ENCODE measurements at places on chromosomes 6 and 20.

GRCh38 chr6:9085054-9085708 is 649.8 kb upstream of the SLC35B3 start:
- DNase-seq: no peak

DNA sequence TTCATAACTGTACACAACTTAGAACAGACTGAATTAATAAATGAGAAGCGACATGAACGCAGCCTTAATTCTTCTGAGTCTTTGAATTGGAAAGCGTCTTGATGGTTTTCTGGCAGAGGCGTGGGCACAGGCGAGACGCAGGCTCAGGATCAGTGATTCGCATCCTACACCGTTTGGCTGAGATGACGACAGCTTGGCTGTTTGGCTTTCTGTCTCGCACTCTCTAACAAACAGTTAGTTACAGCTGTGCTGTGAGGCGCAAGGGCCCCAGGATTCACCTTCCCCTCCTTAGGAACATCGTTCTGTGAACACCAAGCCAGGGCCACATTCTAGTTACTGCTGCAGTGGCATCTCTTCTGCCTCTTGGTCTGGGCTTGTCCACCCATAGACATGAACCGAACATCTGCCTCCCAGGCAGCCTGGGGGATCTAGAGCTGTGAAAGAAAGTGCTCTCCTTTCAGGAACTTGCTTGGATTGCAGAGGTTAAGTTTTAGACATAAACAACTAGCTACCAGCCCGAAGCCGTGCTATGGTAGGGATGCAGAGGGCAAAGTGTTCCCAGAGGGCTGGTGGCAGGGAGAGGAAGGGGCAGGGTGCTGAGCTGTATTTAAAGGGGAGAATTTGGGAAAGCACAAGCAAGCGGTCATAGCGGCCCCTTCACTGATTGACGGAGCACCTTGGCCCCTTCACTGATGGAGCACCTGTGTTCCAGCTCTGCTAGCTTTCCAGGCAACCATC is 49.6 kb downstream of the TCP11 start:
- no peak for DNase-seq

GRCh38 chr20:60999250-60999649 is 252.8 kb upstream of the CDH4 start:
- DNase-seq: no peak

GRCh38 chr6:144315981-144316861 is 31.1 kb downstream of the UTRN start:
- DNase-seq: no peak

- no peak for DNase-seq
Observed at GRCh38 chr6:11211254-11211653, 21.2 kb downstream of the NEDD9 start.

GRCh38 chr6:89886378-89887120 is 7.7 kb upstream of the GJA10 start:
- no peak for DNase-seq

GRCh38 chr6:166825553-166826145 is 130.7 kb downstream of the RNASET2 start:
- no peak for DNase-seq

GRCh38 chr6:71011871-71012371 is 55.1 kb upstream of the B3GAT2 start:
- no peak for DNase-seq

GRCh38 chr6:43278524-43279078 is 19.5 kb upstream of the SLC22A7 start:
- no peak for DNase-seq

- DNase-seq: no peak
Observed at GRCh38 chr6:162862462-162862861, 134.7 kb downstream of the PACRG start.

GRCh38 chr6:89858041-89858440 is 28.4 kb downstream of the CASP8AP2 start:
- DNase-seq: no peak

DNA sequence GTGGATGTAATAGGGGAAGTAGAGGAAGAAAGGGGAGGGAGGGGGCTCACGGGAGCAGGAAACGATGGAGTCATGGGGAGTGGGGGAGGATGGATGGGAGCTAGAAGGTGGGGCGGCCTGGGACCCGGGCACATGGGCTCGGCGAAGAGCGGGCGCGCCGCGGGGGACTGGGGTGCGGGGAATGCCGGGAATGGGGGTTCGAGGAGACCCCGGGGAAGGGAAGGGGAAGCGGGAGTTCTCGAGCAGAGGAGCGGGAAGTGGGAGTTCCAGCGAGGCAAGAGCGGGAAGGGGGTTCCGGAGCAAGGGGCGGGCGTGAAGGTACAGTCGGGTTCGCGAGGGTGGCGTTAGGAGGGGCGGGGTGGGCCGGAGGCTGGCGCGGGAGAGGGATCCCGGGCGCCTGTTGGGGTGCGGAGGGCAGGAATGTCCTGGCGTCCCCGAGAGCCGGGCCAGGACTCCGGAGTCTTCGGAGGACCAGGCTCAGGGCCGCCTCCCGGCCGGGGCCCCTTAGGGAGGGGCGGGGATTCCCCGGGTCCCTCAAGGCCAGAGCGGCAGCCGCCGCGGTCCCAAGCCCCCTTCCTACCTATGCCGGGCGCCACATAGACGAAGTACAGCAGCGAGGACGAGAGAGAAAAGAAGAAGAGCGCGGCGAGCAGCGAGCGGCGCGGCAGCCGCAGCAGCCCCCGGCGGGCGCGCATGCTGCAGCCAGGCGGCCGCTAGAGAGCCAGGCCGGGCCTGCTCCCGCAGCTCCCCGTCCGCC is 504 bp downstream of the B4GALT5 start:
- DNase-seq: peak; percentile 42

DNA sequence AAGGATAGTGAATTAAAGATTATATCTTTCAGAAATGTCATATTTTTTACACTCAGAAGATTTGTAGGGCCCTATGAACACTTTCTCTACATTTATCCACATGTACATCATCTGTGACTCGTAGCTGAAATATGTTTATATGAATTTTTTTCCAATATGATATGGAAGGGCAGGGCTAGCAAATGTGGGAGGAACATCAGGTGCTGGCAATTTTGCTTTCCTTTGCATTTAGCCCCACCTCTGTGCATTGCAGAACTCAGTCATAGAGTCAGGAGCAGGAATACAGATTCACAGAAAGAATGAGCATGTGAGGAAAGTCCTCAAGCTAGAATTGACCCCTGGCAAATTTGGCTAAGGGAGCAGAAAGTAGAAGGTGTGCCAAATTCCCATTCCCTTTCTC is 129.9 kb downstream of the CRYBG1 start:
- DNase-seq: no peak

- DNase-seq: no peak
Observed at GRCh38 chr6:85866758-85867401, 224.2 kb upstream of the SYNCRIP start.

DNA sequence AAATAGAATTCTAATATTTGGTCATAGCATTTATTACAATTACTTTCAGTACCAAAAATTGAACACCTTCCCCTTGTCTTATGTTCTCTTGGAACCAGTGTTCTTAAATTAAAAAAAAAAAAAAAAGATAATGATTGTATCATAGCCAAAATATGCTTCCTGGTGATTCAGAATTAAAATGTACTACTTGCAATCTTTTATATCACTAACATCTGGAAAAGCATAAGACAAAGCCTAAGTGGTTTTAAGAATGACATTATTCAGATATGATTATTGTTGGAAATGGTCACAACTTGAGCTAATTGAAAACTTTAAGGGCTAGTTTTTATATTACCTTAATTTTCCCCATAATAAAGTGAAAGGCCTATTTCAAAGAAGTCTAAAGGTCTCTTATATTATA is 493.3 kb upstream of the MARCKS start:
- DNase-seq: no peak

GRCh38 chr6:14254505-14254904 is 136.9 kb downstream of the CD83 start:
- DNase-seq: peak; percentile 46

DNA sequence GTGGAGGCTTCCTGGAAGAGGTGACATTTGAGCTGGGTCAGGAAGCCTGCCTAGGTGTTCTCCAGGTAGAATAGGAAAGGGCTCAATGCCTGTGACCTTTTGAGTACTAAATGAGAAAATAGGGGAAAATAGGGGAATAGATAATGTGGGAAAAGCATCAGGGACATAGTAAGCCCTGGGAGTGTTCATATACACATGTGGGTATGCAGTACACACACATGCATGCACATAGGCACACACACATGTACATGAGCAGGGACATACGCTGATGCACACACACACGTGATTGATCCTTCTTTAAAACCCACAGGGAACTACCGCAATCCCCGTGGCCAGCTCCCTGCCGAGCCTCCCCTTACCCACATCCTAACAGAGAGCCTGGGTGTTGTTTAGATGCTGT is 351.7 kb downstream of the CDH4 start:
- DNase-seq: no peak

- DNase-seq: no peak
Observed at GRCh38 chr20:11544029-11544678, 373.5 kb upstream of the BTBD3 start.

DNA sequence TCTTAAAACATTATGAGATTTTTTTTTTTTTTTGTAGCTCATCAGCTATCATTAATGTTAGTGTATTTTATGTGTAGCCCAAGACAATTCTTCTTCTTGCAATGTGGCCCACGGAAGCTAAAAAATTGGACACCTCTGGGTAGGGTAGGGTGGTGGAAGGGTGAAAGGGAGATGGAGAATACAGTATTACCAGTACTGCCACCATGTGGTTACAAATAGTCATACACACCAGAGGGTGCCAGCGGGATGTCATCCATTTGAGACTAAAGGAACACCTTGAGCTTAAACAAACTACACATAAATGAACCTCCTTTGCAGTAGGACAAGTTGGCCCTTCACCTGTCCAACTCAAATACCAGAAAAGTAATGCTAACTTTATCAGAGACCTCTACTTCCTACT is 601.9 kb downstream of the HTR1B start:
- DNase-seq: no peak

DNA sequence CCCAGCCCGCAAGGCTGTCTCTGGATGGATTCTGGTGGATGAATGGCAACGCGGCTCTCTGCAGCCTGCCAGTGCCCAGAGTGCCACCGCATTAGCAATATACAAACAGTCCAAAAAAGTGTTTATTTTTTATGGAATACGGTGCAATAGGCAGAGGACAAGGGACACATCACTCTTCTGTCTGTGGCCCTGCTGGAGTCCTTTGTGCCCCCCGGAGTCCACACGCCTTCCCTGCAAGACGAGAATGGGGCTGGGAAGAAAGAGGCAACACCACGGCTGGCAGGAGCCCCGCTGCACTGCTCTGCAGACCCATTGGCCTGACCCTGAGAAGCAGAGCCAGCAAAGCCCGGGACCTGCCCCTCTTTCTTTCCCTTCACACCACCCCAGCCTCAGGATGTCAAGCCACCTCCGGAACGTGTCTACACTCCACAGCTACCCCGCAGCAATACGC is 196.3 kb downstream of the SYNDIG1 start:
- no peak for DNase-seq

DNA sequence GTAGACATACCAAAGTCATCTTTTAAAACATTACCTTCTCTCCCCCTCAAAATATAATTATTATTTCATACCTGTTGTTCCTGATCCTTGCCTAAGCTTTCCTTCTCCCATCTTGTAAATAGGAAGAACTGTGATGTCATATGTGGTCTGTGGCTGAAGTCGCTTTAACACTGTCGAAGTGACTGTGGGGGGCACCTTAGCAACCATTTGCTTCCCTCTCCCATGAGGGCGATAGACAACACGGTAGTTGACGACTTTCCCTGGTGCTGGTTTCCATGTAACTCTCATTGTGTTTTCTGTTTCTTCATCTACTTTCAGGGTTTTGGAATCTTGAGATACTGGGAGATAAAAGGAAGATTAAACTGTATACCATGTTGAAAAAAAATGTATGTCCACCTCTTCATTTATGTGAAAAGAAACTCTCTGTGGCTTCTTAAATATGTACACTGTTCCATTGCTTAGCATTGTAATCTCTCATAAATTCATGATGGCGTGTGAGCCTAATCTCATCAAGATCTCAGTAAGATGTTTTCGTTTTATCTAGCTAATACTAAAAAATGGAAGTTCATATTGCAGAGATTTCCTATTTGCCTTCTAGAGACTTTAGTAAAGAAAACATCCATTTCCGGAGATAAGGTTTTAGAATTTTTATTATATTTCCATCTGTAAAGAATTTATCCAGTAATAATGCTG is 49.5 kb downstream of the COL12A1 start:
- DNase-seq: no peak

- no peak for DNase-seq
Observed at GRCh38 chr6:108434222-108434621, 126.5 kb upstream of the FOXO3 start.

- no peak for DNase-seq
Observed at GRCh38 chr6:168960551-168961263, 292.9 kb downstream of the THBS2 start.

GRCh38 chr6:170003027-170003426 is 251.6 kb downstream of the ERMARD start:
- no peak for DNase-seq

- no peak for DNase-seq
Observed at GRCh38 chr6:129701721-129702455, 8.1 kb downstream of the ARHGAP18 start.

DNA sequence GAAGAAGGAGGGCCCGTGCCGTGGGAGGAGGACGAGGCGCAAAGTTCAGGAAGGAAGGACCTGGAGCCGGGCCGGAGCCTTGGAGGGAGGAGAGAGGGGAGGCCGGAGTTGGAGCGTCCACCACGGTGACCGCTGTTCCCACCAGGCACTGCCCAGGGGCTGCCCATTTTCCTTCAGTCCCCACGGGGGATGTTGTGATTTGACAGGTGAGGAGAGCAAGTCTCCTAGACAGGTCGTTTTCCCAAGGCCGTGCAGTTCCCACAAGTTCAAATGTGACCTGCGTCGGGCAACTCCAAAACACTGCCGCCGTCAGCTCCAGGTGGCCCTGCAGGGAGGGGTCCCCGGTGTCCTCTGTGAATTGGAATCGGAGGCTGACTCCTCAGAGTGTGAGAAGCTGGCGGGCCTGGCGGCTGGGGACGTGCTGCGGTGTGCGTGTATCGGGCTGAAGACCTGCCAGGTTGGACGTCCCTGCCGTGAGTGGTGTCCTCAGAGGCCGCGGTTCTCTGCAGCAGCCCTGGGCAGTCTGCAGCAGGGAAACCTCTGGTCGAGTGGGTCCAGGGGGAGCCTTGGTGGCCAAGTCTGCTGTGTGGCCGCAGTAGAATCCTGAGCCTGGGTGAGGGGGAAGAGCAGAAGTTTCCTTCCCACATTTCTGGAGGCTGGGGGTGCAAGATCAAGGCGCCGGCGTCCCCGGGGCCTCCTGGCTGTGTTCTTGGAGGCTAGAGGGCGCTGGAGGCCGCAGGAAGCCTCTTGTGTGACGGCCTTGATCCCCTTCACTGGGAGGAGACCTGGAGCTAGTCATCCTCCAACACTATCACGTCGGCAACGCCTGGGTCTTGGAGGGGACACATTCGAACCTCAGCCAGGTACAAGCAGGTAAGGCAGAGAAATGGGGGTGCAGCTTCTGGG is 115.1 kb upstream of the FRMD1 start:
- no peak for DNase-seq

Data from CD4-positive, alpha-beta T cell treated with Interleukin-1 beta for 1 hour (primary cell).